Activated CD4-positive, alpha-beta memory T cell treated with anti-CD3 and anti-CD28 coated beads, Interleukin-2, amount 10 ng/mL, durations not matched to agents 7 days and 5 days (primary cell): ENCODE measurements at places on chromosomes 7 and 10. TPM values are rescaled to one million over a fixed set of nuclear protein-coding genes. Genes with fewer than 3 reads are reported as not detected.

Gene BCCIP
- total RNA-seq, result 48.8 TPM

Gene INSYN2A
- not detected for total RNA-seq

Gene COL28A1
- total RNA-seq, result not detected

DNA sequence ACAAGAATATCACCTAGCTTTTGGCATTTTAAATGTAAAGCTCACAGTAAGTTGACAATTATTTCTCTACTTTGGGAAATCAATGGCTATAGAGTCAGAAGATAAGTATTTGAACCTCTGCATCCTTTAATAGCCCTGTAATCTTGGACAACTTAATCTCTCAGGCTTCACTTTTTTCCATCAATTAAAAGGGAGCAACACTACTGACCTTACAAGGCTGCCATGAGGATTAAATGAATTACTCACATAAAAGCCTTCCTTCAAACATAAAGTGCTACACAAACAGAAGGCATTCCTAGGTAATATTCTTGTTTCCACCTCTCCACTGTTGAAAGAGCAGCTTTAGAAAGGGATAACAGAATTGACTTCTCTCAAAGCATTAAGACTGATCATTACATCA, 266.0 kb downstream of the RNLS start:
- DNase-seq, result no peak

- no peak for DNase-seq
Observed at GRCh38 chr10:90418869-90419652, 438.8 kb downstream of the HTR7 start.

- DNase-seq, result no peak
Observed at GRCh38 chr7:132609222-132609621, 33.0 kb upstream of the PLXNA4 start.

DNA sequence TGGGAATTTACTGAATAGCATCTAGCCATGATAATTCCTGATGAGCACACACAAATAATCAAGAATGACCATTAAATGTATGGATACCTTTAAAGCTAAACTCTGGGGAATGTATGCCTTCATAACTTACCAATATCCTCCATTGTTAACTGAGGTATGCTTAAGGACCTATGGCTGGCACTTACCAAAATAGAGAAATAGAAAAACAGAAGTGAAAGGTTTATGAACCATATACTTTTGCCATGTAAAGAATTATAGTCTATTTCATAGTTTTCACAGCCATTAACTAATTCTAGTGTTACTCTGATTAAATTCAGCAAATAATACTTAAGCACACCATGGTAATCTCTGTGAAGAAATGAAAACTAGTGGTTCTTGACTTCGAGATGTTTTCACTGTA, 1360.6 kb upstream of the LRRTM3 start:
- DNase-seq, result no peak
